ENCODE measurements at places on chromosomes 12 and 14. TPM values are rescaled to one million over a fixed set of nuclear protein-coding genes. Genes with fewer than 3 reads are reported as not detected.

DNA sequence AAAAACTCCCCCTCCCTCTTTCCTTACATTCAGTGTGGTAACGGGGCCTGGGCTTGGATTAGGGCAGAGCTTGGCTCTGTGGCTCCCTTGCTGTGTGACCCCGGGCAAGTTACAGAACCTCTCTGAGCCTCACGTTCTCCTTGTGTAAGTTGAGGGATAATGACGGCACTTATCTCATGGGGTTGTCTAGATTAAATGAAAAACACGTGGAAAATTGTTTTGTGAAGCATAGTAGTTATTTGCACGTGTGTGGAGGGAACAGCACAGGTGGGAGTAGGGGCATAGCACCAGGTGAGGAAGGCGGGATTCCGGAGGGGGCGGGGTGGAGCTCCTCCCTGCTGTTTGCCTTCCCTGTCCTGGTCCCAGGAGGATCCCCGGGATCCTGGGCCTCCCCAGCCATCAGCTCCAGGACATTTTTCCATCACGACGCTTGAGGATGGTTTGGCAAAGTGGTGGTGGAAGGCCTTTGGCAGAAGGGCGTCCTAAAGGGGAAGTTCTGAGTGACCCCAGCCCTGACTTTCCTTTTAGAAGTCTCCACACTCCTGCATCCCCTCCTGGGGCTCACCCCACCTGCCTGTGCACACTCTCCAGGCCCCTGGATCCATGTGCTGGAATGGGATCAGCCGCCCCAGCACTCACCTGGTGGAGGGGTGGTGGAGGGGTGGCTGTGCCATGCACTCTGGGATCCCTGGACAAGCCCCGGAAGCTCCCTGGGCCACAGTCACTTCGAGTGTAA, 22.7 kb downstream of the LRTM2 start:
- H3K36me3 ChIP-seq: no peaks in the 10 kb centered on the region
- no peak for DNase-seq
- no peak overlapping the region for H3K4me3 ChIP-seq
- H3K27ac ChIP-seq: no peak overlapping the region
- H3K4me1 ChIP-seq: no peaks in the 10 kb centered on the region

DNA sequence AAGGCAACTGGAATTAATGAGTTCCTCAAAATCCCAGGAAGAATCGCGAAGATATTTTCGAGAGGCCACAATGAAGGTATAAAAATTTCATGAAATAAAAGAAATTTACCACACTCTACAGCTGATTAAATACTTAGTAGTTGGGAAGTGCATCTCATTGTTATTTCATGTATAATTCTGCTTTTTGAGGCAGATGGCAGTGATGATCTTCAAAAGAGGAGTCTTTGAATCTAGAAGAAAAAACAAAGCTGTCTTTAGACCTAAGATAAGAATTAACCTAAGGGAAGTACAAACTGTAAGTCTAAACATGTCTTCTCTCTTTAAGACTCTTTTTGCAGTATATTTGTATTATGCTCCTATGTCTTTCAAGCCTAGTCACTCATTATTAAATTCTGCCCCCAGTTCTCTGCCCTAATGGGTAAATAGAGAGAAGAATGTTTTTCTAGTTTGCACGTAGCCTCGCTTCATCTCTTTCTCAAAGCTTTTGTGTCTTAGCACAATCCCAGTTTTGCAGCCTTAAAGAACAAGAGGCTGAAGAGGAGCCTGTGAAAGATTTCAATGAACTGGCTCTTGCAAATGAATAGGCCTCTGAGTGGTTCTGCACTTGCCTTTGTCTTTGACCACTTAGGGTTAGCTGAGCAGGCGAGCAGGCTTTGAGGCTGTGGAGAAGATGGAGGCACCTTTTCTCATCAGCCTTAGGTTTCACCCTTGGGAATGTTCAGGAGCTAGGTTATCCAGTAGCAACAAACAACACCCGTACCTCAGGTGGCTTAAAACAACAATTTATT, 32.7 kb downstream of the CFAP54 start:
- H3K4me1 ChIP-seq: no peaks in the 10 kb centered on the region
- H3K27me3 ChIP-seq: no peaks in the 10 kb centered on the region
- H3K36me3 ChIP-seq: no peaks in the 10 kb centered on the region
- DNase-seq: no peak
- no peak overlapping the region for H3K27ac ChIP-seq

Gene SERPINA10
- not detected for total RNA-seq

Gene NUAK1
- 7.4 TPM for total RNA-seq

DNA sequence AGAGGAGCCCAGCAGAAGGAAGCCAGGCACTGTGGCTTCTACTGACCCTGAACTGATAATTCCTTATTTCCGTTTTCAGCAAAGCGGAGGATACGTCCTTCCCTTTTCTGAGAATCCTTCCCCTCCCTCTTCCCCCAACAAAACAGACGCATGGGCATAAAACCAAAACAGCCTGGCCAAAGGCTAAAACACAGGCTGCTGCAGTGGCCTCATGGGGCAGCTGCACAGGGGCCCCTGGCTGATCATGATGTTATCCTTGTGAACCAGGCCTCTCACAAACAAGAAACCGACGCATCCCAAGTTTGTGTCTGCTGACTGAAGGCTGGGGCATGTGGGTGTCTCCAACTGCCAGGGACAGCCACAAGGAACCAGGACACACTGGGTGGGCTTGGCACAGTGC, 23.4 kb upstream of the STON2 start:
- no peaks in the 10 kb centered on the region for H3K36me3 ChIP-seq
- H3K27me3 ChIP-seq: no peaks in the 10 kb centered on the region
- H3K27ac ChIP-seq: no peak overlapping the region
- no peaks in the 10 kb centered on the region for H3K4me1 ChIP-seq
- no peak for DNase-seq

Data from HCT116 (cell line).